Stimulated activated CD8-positive, alpha-beta memory T cell treated with anti-CD3 and anti-CD28 coated beads, Interleukin-4, amount 100 ng/mL, for 1 hour (primary cell): ENCODE measurements at places on chromosomes 7 and 10.

- no peak for DNase-seq
These were observed 53.7 kb upstream of the SHH start for GRCh38 chr7:155865830-155866525.

DNA sequence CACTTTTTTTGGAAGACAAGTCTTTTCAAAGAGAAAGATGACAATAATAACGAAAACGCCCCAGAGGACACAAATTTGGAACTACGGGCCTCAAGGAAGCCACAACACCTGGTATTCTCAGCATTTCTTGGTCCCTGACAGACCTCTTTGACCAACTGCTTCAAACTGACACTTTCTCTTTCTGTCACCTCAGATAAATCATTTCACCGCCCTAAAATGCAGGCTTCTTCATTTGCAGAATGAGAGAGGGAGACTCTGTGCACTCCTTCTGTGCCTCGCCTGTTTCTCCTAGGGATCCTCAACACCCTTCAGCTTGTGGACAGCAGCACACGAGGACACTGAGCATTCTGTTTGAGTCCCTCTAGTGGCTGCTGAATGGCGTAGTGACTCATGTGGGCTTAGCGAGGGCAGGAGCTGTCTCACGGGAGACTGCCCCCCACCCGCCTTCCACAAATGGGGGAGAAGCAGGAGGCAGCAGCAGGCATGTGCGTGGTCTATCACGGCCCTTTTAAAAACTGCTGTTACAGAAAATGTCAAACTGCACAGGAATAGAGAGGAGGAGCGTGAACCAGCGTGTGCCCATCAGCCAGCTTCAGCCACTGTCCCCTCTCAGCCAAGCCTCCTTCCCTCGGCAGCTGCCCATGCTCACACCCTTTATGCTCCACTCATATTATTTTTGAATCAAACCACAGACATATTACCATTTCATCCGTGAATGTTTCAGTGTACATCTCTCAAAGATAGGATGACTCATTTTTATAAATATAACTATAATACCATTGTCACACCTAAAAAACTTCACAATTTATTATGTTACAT is 41.4 kb downstream of the GSDME start:
- DNase-seq: no peak

DNA sequence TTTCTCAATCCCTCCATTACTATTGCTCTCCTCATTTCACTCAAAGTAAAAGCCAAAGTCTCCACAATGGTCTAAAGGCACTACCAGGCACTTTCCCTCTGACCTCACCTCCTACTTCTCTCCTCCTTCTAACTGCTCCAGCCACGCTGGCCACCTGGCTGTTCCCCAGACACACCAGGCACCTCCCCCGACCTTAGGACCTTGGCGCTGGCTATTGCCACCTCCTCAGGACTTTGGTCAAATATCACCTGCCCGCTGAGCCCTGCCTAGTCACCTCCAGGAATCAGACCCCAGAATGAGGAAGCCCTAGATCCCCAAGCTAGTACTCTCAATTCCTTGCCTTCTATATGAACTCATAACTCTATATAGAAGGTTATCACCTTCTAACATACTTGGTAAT is 66.2 kb upstream of the STEAP1B start:
- DNase-seq: no peak

DNA sequence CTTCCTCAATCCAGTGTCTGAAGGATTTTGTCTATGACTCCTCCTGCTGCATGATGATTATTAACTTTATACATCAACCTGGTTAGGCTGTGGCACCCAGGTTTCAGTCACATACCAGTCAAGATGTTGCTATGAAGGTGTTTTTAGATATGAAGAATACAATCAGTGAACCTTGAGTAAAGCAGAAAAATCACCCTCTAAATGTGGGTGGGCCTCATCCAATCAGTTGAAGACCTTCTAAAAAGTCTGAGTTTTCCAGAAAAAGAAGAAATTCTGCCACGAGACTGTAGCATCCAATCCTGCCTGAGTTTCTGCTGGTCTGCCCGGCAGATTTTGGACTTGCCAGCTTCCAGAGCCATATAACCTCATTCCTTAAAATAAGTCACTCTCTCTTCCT is 126.1 kb upstream of the FRMD4A start:
- no peak for DNase-seq

GRCh38 chr7:106793015-106793975 is 71.8 kb upstream of the PIK3CG start:
- DNase-seq: no peak

- DNase-seq: no peak
These were observed 376.6 kb upstream of the COBL start for GRCh38 chr7:51693258-51693657.

DNA sequence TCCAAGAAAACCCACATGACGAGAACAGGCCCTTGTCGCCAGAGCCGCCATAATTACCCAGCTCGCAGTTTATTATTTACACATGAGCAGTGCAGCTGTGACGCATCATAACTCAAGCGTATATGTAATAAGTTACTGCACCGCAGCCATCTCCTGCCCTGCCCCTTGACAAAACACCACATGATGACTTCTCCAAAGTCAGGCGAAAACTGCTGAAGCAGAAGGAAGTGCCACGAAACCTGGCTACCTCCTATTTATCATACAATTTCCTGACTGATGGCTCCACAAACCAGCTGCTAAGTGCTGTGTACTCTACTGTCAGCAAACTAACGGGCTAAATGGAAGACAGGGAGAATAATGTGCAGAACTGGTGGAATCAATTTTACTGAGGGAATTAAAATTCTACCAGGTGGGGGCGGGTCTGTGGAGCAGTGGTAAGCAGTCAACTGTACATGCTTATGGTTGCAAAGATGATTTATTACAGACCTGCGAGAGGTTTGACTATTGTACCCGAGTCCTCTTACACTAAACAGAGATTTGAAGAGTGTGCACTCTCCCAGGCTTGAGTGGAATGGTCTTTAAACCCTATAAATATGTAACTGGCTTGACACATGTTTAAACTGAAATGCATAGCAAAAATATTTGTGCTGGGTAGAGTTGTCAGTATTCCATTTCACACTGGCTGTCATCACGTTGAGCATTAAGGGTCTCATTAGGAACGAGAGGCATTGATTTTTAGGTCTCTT is 156.0 kb downstream of the GLI3 start:
- DNase-seq: no peak

- no peak for DNase-seq
These were observed 19.0 kb downstream of the PIK3AP1 start for GRCh38 chr10:96701265-96701664.

DNA sequence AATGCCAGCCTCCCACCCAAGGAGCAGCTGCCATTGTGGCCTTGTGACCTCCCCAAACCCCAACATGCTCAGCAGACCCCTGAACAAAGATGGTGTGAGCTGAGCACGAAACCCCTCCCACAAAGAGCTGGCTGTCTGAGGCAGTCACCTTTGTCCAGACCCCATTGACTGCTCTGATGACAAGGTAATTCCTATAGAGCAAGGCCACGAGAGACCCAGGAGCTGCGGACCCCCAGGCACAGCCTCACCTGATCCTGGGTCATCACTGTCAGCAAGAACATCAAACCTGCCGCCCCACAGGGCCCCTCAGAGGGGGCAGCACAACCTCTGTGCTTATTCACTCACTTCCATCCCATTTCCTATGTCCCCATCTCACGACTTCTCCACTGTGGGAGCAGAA is 102.6 kb downstream of the CPXM2 start:
- no peak for DNase-seq
